ENCODE measurements at places on chromosomes 12 and 14. TPM values are rescaled to one million over a fixed set of nuclear protein-coding genes. Genes with fewer than 3 reads are reported as not detected.

DNA sequence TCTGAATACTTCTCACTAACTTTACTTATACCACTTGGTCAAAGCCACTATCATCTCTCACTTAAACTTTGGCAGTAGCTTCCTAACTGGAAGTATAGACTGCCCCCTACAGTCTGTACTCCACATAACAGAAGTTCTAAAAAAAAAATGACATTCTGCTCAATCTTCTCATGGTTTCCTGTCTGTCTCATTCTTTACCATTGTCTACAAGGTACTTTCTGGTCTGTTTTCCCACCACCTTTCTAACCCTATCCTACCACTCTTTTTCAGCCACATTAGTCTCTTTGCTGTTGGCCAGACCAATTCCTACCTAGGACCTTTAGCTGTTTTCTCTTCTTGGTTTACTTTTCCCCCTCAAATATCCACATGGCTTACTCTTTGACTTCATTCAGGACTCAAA lies 14.7 kb downstream of the CPSF6 start:
- no peak for DNase-seq

OTX2 gene
- not detected for total RNA-seq

GRCh38 chr12:24233519-24234246 lies 284.2 kb upstream of the SOX5 start:
- DNase-seq, result no peak

NGB gene
- total RNA-seq, result not detected

DNA sequence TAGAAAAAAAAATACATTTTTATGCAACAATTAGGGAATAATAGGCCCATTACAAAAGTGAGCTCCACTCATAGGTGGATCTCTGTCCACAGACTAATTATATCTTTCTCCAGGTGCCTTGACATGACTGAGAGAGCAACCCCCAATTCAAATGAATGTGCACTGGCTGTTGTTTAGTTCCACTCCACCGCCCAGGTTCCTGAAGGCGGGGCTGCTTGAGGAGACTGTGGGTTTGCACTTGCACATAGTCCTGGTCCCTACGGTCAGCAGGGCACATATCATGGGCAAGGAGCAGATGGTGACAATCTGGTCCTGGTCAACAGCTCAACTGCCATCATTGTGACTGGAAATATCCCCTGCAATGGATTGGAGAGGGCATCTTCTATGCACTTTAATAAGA lies 195.6 kb upstream of the PWP1 start:
- no peak for DNase-seq

GRCh38 chr12:49225576-49226166 lies 36.8 kb upstream of the TUBA1A start:
- DNase-seq, result no peak

- no peak for DNase-seq
Measured at GRCh38 chr12:53939141-53940108, 794 bp downstream of the HOXC13 start.

DNA sequence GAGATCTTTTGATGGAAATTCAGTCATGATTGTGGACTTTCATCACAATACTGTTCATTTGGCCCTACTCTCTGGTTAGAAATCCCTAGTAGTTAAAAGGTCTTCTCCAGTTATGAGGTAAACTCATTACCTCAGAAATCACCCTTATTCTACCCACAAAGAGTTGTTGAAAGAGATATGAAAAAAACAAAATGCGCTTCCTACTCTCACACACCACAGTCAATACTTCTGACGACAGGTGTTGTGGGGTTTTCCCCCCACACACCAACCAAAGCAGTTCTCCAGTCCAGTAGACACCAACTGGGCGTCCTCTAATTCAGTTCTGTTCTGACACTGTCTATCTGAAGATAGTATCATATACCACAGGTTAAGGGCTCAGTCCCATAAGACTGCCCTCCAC lies 54.9 kb downstream of the TRMT5 start:
- no peak for DNase-seq

DNA sequence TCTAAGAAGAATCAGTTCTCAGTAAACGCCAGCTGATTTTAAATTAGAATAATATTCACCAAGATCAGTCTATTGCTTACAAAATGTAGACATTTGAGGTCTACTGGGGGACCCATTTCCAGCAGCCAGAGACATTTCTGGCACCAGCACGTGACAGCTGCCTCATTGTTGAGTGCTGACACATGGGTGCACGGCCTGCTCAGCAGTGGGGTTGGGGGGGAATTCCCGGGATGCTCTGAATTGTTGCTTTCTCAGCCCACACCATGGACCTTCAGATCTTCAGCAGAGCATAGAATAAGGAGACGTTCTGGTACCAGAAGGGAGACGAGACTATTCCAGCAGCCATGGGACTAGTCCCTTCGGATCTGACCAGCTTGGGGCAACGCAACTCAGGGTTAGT lies 18.3 kb downstream of the PLEKHG7 start:
- no peak for DNase-seq

EFS gene
- total RNA-seq, result 3.0 TPM

DYNLL1 gene
- 209 TPM for total RNA-seq

GRCh38 chr12:7169951-7170350 lies 19.5 kb upstream of the PEX5 start:
- no peak for DNase-seq

DNA sequence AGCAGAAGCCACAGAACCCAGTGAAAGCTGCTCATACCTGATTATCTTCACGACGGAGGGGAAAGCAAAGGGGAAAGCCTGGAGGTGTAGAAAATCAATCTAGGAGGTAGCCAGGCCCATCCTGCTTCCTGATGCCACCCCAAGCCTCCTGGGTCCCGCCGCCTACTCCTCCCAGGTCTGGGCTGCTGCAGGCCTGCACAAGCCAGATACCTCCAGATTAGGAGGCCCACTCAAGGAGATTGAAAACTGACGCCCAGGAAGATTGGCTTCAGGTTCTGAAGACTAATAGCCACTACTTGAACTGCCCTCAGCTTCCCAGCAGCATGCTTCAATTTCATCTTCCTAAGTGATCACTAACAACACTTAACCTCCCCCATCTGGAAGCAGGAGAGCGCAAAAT lies 87.1 kb downstream of the GCH1 start:
- DNase-seq, result no peak

All from omental fat pad (tissue), 4 donors.